ENCODE measurements at places on chromosomes 7 and 10.

GRCh38 chr7:18570890-18571478, 75.4 kb downstream of the HDAC9 start:
- DNase-seq = no peak

DNA sequence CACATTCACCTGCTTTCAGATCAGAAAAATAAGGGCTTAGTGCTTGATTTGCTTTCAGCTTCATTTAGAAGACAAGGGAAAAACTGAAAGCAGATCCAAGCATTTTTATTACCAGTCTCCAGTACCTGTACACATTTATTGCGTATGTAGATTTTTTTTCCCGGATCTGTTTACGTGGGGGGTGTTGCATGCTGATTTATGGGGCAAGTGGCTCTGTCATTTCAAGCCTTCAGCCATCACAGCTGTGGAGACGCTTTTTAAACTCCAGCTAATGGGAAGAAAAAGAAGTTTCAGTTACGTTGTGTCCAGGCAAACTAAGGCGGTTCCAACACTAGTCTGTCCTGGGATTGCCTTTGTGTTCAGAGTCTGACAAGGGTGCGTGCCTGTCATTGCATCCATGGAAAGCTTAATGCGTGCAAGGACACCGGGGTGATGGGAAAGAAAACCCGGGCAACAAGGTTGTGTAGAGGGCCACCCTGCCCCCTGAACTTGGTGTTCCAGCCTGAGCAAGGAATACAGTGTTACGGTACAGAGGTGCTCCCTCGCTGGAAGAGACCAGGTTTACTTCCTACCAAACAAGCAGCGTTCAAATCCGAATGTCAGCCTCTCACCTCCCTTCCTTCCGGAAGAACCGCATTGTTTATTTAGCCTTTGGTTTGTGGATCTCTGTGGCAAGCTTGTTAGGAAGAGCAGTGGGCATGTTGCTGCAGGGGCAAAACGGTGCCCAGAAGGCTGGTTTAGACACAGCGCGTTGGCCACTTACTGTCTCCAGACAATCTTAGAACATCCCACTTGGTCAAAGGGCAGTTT, 128.2 kb downstream of the FGFR2 start:
- DNase-seq = no peak

DNA sequence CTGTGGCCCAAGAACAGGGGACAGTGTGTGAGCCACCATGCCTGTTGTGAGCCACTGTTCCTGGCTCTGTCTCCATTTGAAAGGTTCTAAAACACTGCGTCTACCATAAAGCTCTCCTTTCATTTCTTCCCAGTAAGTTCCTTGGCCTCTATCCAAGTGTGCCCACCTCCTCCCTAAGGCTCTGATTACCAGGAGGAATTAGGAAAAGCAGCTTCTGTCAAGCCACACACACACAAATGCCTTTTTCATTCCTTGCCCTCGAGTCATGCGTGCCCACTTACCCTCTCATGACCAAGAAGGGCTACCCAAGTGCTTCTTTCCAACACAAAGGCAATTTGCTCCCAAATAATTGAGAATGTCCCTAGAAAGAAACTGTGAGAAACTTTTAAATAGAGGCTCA, 70.8 kb upstream of the PARD3 start:
- DNase-seq = no peak

DNA sequence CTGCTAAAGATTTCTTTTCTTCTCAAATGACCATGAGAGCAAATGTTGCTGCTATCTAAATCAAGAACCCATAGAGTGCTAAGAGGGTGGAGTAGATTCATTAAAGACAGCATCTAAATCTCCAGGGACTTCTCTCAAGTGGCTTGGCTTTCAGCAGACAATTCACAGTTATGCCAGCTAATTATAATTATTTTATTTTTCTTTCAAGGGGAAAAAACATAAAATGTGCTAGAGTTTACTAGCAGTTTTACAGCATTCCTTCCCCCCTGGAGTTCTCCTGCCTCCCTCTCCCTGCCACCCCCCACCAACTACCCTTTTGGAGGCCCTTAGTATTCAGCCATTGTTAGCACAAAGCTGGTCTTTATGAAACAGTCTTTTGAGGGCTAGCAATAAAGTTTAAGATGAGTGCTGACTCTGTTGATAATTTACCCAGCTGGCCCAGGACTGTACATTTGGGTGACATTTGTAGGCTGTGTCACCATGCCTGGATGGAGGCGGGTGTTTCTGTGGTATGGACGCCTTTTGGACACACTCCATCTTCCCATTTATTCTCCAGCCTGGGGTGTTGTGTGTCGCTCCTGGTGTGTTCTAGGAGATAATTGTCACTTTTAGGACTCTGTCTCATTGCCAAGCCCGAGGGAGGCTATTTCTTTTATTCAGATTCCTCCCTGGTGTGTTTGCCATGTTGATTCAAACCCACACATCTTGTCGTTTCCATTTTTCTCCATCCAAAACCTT, 160.2 kb downstream of the CREB5 start:
- DNase-seq = no peak

DNA sequence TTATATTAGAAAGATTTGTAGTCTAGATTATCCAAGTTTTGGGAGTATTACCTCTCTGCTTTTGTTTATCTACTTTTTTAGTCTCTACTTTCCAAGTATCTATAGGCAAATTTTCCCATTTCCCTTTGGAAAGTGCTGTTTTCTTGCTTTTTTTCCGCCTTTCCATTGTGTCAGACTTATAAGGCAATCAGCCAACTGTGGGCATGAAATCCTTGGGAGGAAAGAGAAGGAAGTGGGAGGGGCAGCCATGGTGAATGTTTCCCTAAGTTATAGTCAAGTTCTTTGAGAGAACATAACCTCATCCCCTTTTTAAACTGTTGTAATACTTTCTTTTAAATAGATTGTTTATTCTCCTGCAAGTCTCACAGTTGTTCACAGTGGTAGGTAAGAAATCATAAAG, 52.6 kb downstream of the PTEN start:
- no peak for DNase-seq

DNA sequence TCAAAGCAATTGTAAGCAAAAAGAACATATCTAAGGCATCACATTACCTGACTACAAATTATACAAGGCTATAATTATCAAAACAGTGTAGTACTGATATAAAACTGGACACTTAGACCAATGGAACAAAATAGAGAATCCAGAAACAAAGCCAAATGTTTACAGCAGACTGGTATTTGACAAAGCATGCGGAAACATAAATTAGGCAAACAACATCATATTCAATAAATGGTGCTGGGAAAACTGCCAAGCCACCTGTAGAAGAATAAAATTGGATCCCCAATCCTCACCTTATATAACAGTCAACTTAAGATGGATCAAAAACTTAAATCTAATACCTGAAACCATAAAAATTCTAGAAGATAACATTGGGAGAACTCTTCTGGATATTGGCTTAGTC, 240.8 kb upstream of the POM121L12 start:
- DNase-seq = no peak

DNA sequence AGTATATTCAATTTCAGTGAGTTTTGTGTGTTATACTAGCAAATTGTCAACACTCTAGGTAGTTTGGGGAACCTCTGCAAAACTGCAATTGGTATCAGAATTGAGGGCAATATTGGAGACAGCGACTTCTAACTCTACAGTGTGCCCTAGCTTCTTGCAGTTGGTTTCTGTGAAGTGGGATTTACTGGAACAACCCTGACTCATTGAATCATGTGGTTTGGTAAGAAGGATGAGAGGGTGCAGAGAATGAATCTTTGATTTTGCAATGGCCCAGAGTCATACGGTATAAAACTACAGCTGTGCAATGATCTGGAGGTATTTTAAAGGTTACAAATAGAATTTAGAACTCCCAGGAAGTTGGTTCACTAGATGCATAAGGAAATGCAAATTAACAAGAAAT, 129.1 kb upstream of the PPP1R3A start:
- DNase-seq = no peak

All from GM20000 (cell line).